ENCODE measurements at places on chromosomes 11 and 22. TPM values are rescaled to one million over a fixed set of nuclear protein-coding genes. Genes with fewer than 3 reads are reported as not detected.

RAB36 gene
- total RNA-seq: 0.20 TPM

GPHA2 gene
- total RNA-seq: not detected

CCDC73 gene
- not detected for total RNA-seq

RIMBP3C gene
- 0.20 TPM for total RNA-seq

ENTHD1 gene
- 0.34 TPM for total RNA-seq

TSGA10IP gene
- not detected for total RNA-seq

DNA sequence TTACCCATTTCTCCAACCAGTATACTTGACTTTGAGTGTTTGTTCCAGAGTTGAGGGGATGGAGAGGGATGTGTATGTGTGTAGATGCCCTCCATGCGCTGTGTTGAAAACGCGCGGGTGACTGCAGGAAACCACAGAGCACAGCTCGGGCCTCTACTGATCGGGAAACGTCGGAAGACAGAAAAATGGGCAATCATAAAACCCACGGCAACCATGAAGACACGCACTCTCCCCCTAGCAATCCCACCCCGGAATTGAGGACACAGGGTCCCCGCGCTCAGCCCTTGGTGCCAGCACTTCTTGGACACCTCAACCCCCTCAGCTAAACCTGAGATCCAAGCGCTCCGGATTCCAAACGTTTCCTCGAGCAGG, 251 bp upstream of the UQCC3 start:
- H3K36me3 ChIP-seq: peaks cover 64% of the 10 kb centered on the region
- H3K4me1 ChIP-seq: peaks cover 39% of the 10 kb centered on the region
- peak overlapping the region; percentile 98 for H3K27ac ChIP-seq
- H3K4me3 ChIP-seq: peak overlapping the region; percentile 91
- H3K27me3 ChIP-seq: no peaks in the 10 kb centered on the region

DNA sequence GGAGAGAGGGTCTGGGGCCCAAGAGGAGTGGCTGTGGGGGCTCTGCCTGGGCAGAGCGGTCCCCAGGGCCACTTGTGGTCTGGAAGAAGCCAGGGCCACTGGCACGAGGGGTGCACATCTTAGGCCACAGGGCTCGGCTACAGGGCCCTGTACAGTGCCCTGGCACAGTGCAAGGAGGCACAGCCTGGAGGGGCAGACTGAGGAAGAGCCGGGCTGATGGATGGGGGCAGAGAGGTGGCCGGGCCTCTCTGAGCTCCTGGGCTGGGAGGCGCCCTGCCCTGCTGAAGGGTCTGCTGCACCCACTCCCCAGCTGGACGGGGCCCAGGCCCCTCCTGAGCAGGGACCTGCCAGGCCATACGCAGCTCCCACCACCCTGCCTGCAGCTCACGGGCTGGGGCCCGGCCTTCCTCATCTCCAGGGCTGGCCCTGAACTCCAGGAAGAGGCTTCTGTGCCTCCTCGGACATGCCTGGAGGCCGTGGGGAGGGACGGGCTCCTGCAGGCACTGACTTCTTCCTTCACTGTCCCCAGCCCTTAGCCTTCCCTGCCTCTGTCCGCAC, 123.5 kb downstream of the CACNA1I start:
- peaks cover 6% of the 10 kb centered on the region for H3K4me1 ChIP-seq
- H3K27me3 ChIP-seq: peaks cover 21% of the 10 kb centered on the region
- no peaks in the 10 kb centered on the region for H3K36me3 ChIP-seq
- no peak overlapping the region for H3K27ac ChIP-seq

- no peak overlapping the region for H3K4me3 ChIP-seq
- no peak for DNase-seq
- H3K27me3 ChIP-seq: no peaks in the 10 kb centered on the region
- H3K4me1 ChIP-seq: no peaks in the 10 kb centered on the region
- H3K27ac ChIP-seq: no peak overlapping the region
- H3K36me3 ChIP-seq: no peaks in the 10 kb centered on the region
Measured at GRCh38 chr11:83895516-83895915, 609.3 kb upstream of the CCDC90B start.

GRCh38 chr22:49460091-49460490, 367.6 kb downstream of the BRD1 start:
- H3K4me1 ChIP-seq: no peaks in the 10 kb centered on the region
- H3K4me3 ChIP-seq: no peak overlapping the region
- no peaks in the 10 kb centered on the region for H3K36me3 ChIP-seq

GRCh38 chr11:18722293-18722637, 3.7 kb downstream of the IGSF22 start:
- DNase-seq: no peak
- H3K27ac ChIP-seq: no peak overlapping the region
- H3K4me3 ChIP-seq: peak overlapping the region; percentile 76
- no peaks in the 10 kb centered on the region for H3K27me3 ChIP-seq
- no peaks in the 10 kb centered on the region for H3K36me3 ChIP-seq
- H3K4me1 ChIP-seq: no peaks in the 10 kb centered on the region

DNA sequence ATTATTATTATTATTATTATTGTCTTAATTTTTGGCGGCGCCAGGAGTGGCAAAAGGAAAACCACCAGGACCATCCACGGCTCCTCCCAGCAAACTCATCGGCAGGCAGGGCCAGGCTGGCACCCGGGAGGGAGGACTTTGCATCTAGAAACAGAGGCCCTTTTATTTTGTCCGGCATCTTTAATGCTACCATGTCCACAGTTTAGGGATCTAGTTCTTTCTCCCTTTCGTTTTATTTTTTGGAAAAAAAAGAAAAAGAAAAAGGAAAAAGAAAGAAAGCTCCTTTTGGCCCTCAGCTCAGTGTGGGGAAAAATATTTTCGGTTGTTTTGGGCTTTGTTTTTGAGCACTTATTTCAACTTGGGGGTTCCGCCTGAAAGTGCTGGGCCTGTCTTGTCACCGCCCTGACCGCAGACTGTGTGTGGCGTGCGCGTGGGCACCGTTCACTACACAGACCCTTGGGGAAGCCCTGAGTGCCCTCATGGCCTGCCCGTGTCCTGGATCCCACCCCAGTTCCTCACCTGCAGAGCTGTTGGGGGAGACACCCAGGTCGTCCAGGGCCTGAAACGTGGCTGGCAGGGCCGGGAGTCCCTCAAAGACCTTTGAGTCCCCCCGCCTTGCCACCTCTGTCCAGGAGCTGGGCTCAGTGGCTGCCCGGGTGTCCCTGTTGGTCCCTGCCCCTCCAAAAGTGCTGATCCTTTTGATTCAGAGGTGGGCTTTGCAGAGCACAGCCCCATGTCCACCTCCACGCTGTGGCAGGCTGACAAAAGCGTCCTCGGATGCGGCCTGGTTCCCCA, 69.1 kb upstream of the PPARA start:
- H3K27me3 ChIP-seq: no peaks in the 10 kb centered on the region
- no peaks in the 10 kb centered on the region for H3K4me1 ChIP-seq
- no peak overlapping the region for H3K4me3 ChIP-seq
- no peak overlapping the region for H3K27ac ChIP-seq
- no peak for DNase-seq

DNA sequence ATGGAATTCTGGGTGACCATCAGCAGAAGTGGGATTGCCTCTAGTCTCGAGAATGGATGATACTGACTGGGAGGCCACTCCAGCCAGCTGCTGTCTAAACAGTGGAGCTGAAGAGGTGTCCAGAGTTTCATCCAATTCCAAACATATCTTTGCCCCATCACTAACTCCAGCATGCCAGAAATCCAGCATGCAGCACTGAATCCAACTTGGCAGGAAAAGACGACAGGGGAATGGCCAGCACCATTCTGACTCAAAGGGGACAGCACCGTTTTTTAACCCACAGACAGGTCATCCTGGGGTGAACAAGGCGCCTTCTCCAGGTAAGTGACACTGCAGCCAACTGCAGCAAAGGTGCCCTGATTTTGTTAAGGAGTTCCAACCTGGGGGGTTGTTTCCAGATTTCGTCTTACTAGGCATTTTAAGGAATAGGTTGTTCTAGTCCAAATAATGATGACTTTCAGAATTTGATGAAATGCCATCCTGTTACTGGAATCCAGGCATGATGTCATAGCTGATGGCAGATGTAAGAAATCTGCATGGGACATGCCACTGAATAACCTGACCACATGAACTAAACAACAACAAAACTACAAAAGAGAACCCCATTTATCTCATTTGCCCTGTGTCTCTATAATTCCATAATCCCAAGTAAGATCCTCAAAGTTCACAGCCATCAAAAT, 32.3 kb downstream of the FEZ1 start:
- no peaks in the 10 kb centered on the region for H3K4me1 ChIP-seq
- no peak for DNase-seq
- H3K4me3 ChIP-seq: no peak overlapping the region
- peaks cover 5% of the 10 kb centered on the region for H3K27me3 ChIP-seq
- H3K36me3 ChIP-seq: no peaks in the 10 kb centered on the region
- H3K27ac ChIP-seq: no peak overlapping the region

GRCh38 chr22:37431801-37432707, 4.8 kb upstream of the ELFN2 start:
- no peak overlapping the region for H3K4me3 ChIP-seq
- peak; percentile 80 for DNase-seq
- peaks cover 23% of the 10 kb centered on the region for H3K4me1 ChIP-seq
- H3K27ac ChIP-seq: peak overlapping the region; percentile 75

- no peak overlapping the region for H3K27ac ChIP-seq
- DNase-seq: no peak
- peaks cover 3% of the 10 kb centered on the region for H3K27me3 ChIP-seq
Measured at GRCh38 chr11:123678246-123678645, 23.8 kb upstream of the SCN3B start.

DNA sequence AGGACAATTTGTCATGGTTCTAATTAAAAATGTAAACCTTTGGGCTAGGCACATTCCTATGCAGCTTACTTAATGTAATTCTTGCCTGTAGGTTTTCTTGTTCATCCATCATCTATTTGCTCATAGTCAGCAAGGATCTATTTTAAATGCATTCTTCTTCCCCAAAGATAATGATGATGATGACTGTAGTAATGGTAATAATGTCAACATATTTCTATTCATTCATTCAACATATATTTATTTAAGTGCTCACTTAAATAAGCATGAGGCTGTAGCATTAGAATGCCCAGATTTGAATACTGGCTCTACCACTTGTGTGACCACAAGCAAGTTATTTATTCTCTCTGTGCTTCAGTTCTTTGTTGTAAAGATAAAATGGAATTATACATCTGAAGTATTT, 169.6 kb upstream of the SYN3 start:
- DNase-seq: no peak
- H3K36me3 ChIP-seq: peaks cover 2% of the 10 kb centered on the region
- H3K27ac ChIP-seq: no peak overlapping the region
- no peak overlapping the region for H3K4me3 ChIP-seq
- H3K4me1 ChIP-seq: no peaks in the 10 kb centered on the region

DNA sequence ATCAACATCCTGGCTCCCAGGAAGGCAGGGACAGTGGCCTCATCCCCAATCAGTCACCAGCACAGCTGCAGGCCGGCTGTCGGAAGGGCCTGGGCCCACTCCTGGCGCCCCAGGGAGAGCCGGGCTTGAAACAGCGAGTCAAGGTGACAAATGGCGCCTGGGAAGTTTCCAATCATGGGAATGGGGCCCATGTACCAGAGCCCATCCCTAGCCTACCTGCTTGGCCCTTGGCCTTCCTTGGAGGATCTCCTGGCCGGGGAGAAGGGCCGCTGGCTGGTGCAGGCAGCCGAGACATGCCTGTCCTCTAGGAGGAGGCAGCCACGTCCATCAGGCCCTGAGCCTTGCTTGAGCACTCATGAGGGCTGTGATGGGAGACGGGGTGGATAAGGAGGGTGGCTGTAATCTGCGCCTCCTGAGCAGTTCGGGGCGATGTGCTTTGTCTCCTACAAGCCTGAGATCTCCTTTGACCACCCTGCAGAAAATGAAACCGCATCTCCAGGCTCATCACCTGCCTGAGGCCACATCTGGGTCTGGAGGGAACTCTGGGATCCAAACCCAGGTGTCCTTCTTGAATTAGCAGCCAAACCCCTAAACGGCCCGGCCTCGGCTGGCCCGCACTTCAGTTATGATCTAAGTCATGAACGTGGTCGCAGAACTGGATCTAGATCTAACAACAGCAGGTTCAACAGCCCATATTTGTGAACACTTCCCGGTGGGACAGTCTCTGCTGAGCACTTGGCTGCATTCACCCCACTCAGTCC, 862.0 kb downstream of the TBC1D22A start:
- no peak overlapping the region for H3K27ac ChIP-seq
- H3K36me3 ChIP-seq: no peaks in the 10 kb centered on the region
- H3K4me3 ChIP-seq: no peak overlapping the region
- H3K27me3 ChIP-seq: peaks cover 4% of the 10 kb centered on the region

- peak within 1 kb of the TSS; percentile 5 for H3K27ac ChIP-seq
- peaks cover 14% of the 10 kb centered on the region for H3K4me1 ChIP-seq
- no peaks in the 10 kb centered on the region for H3K27me3 ChIP-seq
Measured at GRCh38 chr11:57761301-57762234, at the start of gene CTNND1. TSS of gene CTNND1 (plus strand) at chr11:57761802. CDS start at chr11:57791479, 29,677 bp downstream.

DNA sequence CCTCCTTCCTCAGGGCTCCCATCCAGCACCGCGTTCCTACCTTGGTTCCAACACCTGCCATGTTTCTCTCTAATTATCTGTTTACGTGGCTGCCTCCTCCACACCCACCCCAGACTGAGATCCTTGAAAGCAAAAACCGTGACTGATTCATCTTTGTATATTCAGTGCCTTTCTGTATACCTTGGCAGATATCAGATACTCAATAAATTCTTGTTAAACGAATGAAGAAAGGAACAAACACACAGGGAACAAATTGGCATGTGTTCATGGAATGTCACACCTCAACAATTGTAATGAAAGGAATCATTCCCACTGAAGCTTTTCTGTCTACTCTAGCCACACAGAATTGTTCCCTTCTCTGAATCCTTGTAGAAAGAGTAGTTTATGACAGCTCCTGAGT, 20.4 kb upstream of the LRRC55 start:
- H3K4me1 ChIP-seq: no peaks in the 10 kb centered on the region
- no peaks in the 10 kb centered on the region for H3K36me3 ChIP-seq
- H3K27ac ChIP-seq: no peak overlapping the region

- H3K36me3 ChIP-seq: no peaks in the 10 kb centered on the region
- H3K27me3 ChIP-seq: peaks cover 11% of the 10 kb centered on the region
- no peak overlapping the region for H3K4me3 ChIP-seq
- H3K27ac ChIP-seq: no peak overlapping the region
- no peak for DNase-seq
Measured at GRCh38 chr11:78902771-78903507, 328.3 kb upstream of the NARS2 start.

DNA sequence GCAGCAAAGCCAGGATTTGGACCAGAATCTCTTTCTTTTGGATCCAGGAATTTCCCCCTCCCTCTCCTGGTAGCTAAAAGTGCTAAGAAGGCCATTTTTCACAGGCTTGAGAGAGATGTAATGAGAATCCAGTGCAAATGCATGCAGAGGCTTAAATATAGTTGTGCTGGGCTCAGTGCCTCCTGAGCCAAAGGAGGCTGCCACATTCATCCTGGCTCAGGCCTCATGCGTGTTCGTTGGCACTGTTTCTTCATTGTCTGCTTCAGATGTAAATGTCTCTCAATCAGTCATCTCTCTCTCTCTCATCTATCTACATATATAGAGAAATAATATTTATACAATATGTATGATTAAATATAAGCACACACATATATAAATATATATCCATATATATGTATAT, 83.6 kb downstream of the INSC start:
- H3K36me3 ChIP-seq: no peaks in the 10 kb centered on the region
- H3K27ac ChIP-seq: no peak overlapping the region
- no peaks in the 10 kb centered on the region for H3K4me1 ChIP-seq
- no peak for DNase-seq

- no peak for DNase-seq
- H3K27ac ChIP-seq: no peak overlapping the region
- no peaks in the 10 kb centered on the region for H3K36me3 ChIP-seq
- no peaks in the 10 kb centered on the region for H3K4me1 ChIP-seq
Measured at GRCh38 chr22:37733625-37734401, 37.0 kb downstream of the TRIOBP start.

- peaks cover 32% of the 10 kb centered on the region for H3K36me3 ChIP-seq
- peaks cover 16% of the 10 kb centered on the region for H3K4me1 ChIP-seq
- no peak overlapping the region for H3K4me3 ChIP-seq
- peak; percentile 22 for DNase-seq
- H3K27ac ChIP-seq: peak overlapping the region; percentile 73
- H3K27me3 ChIP-seq: no peaks in the 10 kb centered on the region
Measured at GRCh38 chr11:108160970-108161566, 39.7 kb downstream of the ACAT1 start.

Measured in activated CD8-positive, alpha-beta T cell treated with anti-CD3 and anti-CD28 coated beads for 36 hours (primary cell).